Prostate gland (tissue), 2 donors: ENCODE measurements at places on chromosomes 11 and 22. TPM values are rescaled to one million over a fixed set of nuclear protein-coding genes. Genes with fewer than 3 reads are reported as not detected.
A peak's percentile ranks its signal among the peaks of the same experiment; 100 is the strongest.

- DNase-seq: no peak
Observed at GRCh38 chr22:24335496-24335895, 64.9 kb downstream of the SPECC1L start.

DNA sequence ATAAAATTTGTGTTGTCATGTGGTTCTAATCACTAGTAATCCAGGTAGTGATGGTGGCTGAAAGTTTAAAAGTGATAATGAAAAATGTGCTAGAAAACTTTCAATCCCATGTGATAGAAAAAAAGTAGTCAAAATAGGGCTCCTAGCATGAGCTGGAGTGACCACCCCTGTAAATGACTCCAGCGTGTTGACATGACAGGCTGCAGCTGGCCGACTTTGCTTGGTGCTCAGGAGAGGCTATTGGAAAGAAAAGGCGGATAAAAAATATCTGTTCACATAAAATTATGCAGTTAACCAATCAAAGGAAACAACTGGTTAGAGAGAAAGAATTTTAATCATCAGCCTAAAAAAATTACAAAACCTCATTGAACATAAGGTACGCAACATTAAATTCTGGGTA is 16.9 kb upstream of the MTCH2 start:
- DNase-seq: no peak

CABP4 gene
- 4.3 TPM for total RNA-seq

C1QTNF5 gene
- 20.2 TPM for total RNA-seq

DNA sequence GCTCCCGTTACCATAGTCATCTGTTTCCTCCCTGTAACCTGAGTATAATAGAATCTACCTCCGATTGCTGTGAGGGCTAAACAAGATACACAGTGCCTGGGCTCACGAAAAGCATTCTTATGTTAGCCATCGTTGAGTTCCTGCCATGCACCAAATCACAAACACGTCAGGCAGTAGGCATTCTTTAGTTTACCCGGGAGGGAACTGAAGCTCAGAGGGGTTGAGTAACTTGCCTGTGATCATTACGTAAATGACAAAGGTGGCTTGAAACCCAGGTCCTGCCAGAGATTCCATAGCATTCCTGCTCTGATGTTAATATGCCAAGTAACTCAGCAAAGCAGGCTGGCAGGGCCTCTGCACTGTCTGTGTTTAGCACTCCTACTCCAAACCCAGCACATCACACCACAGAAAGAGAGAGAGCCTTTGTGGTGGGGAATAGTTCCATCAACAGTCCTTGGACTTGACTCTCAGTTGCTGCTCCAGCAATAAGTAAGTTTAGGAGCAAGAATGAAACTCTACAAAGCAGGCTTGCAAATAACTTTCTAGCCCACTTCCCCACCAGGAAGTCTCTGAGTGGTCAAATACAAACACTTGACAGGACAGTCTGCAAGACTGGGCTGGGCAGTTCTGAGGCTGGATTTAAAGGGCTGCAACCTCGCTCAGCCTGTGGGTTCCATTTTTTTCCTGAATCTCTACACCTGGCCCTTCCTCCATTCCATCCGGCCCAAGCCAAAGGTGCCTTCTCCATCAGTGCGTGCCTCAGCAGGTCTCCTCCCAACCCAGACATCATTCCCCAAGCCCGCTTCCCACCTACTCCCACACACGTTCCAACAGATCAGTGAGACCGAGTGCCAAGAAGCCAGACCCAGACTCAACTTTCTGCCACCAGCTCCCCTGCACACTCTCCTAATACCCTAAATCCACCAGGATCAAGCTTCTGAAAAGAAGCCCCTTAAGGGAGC is 1.1 kb downstream of the SCN2B start:
- DNase-seq: peak; percentile 28

DNA sequence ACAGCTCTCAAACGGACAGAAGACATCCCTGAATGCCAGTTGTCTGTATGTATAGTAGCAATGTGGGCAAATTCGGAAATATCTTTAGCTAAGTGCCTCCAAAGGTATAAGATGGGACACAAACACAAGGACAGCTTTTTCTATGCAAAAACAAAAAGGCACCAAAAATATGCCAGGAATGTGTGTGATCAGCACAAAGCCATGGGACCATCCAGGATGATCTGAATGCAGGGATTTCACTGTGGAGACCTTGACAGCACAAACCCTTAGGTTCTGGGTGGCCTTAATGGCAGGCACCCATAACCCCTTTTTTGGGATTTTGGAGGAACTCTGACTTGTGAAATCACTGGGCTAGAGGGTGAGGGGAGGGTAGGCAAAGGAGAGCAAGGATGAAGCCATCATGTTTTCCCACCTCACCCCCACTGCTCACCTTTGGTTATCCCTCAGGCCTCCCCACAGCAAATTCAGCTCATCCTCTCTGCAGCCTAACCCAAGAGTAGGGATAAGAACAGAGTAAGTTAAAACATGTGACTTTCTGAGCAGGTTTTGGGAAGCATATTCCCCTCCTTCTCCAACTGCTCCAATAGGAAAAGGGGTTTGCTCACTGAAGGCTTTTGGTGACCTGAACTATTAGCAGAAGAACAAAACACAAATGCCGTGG is 154.6 kb downstream of the SNX19 start:
- DNase-seq: no peak

GRCh38 chr22:42001706-42002105 is 3.1 kb downstream of the WBP2NL start:
- no peak for DNase-seq

TMEM191B gene
- 7.3 TPM for total RNA-seq

GRCh38 chr11:27408246-27408800 is 45.3 kb upstream of the CCDC34 start:
- no peak for DNase-seq

DNA sequence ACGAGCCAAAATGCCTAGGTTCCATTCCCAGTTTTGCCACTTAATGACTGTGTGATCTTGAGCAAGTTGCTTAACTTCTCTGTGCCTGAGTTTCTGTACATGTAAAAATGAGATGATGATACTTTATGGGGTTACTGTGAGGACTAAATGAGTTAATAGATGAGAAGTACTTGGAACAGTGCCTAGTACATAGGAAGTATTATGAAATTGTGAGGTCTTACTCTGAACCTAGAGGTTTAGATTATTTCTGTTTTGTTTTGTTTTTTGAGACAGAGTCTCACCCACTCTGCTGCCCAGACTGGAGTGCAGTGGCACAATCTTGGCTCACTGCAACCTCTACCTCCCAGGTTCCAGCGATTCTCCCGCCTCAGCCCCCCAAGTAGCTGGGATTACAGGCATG is 227.0 kb upstream of the POU2AF2 start:
- no peak for DNase-seq

GRCh38 chr11:134529212-134530096 is 117.4 kb upstream of the B3GAT1 start:
- no peak for DNase-seq

- no peak for DNase-seq
Observed at GRCh38 chr11:130635937-130636630, 187.6 kb downstream of the ADAMTS15 start.

GRCh38 chr11:128549256-128549944 is 38.0 kb downstream of the ETS1 start:
- no peak for DNase-seq

DNAJB13 gene
- 0.59 TPM for total RNA-seq

GRCh38 chr11:72712168-72712751 is 38.0 kb upstream of the PDE2A start:
- no peak for DNase-seq

DNA sequence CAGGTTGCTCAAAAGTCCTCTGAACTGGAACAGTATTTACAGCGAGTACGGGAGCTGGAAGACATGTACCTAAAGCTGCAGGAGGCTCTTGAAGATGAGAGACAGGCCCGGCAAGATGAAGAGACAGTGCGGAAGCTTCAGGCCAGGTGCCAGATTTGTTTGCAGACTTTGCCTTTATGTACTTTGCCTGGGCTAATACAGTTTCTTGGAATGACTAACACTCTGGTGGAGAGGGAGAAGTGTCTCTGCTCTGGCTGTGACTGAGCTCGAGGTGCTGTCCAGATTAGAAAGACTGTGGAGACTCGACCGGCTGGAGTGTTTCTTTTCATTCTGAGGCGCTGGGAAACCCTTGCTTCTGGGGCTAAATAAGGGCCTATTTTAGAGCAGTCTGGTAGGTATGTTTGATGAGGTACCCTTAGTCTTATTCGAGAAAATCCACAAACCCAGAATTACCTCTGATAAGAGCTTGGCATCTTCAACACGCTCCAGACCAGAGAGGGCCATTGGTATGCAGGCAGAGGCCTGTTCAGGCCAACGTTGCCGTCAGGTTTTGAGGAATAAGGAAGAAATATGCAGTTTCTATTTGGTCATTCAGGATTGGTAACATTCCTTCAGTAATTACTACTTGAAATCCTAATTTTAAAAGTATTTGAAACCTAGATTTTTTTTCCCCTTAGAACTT is 76.5 kb downstream of the SWAP70 start:
- peak; percentile 67 for DNase-seq

TSSK2 gene
- not detected for total RNA-seq

DNA sequence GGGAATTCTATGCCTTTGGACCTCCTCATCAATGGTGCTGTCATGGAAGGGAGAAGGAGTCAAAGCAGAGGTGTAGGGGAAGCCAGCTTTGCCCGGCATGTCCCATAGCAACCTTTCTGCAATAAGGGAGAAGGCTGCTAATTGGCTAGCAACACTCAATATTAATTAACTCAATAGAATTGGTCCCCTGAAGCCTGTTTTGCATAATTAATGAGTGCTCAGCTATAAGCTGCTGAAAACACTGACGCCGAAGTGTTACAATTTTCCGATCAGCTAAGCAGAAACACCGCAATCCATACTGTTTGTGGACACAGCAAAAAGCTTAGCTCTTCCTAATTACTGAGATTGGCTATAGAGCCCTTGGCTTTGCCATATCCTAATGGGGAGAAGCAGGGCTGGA is 245.0 kb downstream of the CSNK2A3 start:
- DNase-seq: no peak

GRCh38 chr22:42343531-42344081 is 73.2 kb upstream of the TCF20 start:
- DNase-seq: no peak

ACTN3 gene
- total RNA-seq: not detected

GRCh38 chr11:44005956-44006355 is 41.8 kb upstream of the ACCSL start:
- no peak for DNase-seq

SLC17A6 gene
- not detected for total RNA-seq

DNA sequence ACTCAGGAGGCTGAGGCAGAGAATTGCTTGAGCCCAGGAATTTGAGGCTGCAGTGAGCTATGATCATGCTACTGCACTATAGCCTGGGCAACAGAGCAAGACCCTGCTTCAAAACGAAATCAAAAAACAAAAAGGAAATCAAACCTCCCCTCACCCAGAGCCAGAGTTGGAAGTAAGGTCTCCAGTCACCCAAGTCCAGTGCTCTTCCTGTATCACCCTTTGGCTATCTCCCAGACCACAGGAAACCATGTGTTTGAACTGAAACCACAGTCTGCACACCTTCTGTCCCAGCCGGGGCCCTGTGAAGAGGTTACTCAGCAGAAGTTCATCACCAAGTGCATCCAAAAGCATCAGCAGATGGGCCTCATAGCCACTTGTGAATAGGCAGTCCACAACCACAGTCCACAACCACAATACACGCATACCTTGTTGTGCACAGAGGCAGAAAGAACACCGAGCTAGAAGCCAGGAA is 4.6 kb downstream of the MYH9 start:
- DNase-seq: no peak

DNA sequence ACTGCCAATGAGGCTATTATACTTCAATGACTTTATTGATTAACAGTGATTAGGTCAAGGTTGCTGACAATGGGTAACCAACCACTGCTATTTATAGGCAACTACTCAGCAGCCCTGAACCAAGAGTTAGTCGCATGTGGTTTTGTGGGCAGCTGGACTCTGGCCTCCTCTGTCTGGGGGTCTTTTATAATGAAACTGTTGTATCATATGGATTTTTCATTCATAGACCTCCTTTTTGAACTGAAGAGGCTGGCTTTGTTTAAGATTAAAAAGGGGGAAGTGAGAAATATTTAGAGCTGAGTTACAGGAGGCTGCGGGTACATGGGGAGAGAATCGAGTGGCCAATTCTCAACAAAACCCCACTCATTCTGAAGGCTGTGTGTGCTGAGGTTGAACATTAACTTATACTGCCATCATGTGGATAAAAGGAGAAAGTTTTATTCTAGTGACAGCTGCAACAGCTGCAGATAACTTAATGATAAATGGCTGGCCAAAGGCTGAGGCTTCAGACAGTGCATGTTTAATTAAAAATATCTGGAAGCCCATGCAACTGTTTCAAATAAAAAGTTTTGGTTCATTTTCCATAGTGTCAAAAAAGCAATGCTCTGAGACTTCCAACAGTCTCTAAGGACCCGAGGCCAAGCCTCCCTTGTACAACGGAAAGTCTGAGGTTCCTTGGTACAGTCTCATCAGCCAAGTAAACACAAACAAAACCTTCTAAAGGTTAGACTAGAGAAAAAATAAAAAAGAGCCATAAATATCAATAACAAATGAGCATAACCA is 682.6 kb downstream of the KCNA4 start:
- no peak for DNase-seq

- DNase-seq: no peak
Observed at GRCh38 chr11:112745973-112746372, 215.2 kb upstream of the NCAM1 start.

APOL6 gene
- 8.7 TPM for total RNA-seq
